ENCODE measurements at places on chromosomes 6 and 20. TPM values are rescaled to one million over a fixed set of nuclear protein-coding genes. Genes with fewer than 3 reads are reported as not detected.

DNA sequence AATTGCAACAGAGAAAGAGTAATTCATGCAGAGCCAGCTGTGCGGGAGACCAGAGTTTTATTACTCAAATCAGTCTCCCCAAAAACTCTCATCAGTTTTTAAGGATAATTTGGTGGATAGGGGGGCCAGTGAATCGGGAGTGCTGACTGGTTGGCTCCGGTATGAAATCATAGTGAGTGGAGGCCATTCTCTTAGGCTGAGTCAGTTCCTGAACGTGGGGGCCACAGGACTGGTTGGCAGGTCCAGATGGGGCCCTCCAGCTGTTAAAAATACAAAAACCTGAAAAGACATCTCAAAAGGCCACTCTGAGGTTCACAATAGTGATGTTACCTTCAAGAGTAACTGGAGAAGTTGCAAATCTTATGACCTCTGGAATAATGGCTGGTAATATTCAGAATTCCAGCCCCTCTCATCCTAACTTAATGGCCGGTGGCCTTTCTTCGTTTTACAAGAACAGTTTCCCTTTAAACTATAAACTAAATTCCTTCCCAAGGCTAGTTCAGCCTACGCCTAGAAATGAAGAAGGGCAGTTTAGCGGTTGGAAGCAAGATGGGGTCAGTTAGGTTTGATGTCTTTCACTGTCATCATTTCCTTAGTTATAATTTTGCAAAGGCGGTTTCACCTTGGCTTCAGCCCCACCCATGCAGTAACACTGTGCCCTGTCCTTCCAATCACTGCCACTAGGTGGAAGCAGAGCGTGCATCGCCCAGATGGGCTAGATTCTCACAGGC is 6.8 kb upstream of the MICA start:
- no peak overlapping the region for H3K4me3 ChIP-seq
- H3K27ac ChIP-seq: no peak overlapping the region
- peaks cover 5% of the 10 kb centered on the region for H3K36me3 ChIP-seq

GRCh38 chr6:63188828-63189227 is 22.4 kb upstream of the FKBP1C start:
- H3K36me3 ChIP-seq: no peaks in the 10 kb centered on the region
- H3K4me1 ChIP-seq: no peaks in the 10 kb centered on the region
- no peak overlapping the region for H3K4me3 ChIP-seq
- no peaks in the 10 kb centered on the region for H3K27me3 ChIP-seq
- no peak overlapping the region for H3K27ac ChIP-seq
- no peak for DNase-seq

GRCh38 chr6:20757761-20758160 is 223.5 kb downstream of the CDKAL1 start:
- H3K4me3 ChIP-seq: no peak overlapping the region
- no peak for DNase-seq
- H3K27me3 ChIP-seq: no peaks in the 10 kb centered on the region
- H3K27ac ChIP-seq: no peak overlapping the region
- H3K36me3 ChIP-seq: no peaks in the 10 kb centered on the region
- no peaks in the 10 kb centered on the region for H3K4me1 ChIP-seq

DNA sequence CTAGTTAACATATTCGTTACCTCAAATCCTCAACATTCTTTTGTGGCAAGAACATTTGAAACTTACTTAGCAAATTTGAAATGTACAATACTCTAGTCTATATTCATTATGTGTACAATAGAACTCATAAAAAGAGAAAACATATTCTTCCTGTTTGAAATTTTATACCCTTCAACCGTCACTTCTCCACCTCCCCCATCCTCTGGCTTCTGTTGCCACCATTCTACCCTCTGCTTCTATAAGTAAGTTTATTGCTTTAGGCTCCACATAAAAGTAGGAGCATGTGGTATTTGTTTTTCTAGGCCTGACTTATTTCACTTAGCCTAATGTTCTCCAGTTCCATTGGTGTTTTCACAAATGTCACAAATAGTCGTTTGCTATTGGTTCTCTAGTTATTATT is 205.3 kb downstream of the TENT5A start:
- H3K36me3 ChIP-seq: no peaks in the 10 kb centered on the region
- H3K4me3 ChIP-seq: no peak overlapping the region
- H3K27ac ChIP-seq: no peak overlapping the region
- no peaks in the 10 kb centered on the region for H3K4me1 ChIP-seq
- DNase-seq: no peak

DNA sequence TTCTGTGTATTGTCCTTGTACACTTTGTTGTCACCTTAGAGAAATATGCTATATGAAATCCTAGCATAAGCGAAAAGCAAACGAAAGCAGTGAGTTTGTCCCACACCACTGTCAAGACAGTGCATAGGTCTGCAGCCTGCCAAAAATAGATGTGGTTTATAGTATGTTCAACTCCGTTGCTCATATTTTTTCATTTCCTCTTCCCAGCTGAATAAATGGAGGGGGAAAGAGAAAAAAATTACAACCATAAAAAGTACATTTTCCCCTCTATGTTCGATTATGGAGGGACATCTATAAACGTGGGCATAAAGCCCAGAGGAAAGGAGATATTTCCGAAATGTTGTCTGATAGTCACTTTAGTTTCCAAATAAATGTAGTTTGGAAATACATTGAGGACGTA is 25.8 kb downstream of the PRL start:
- H3K36me3 ChIP-seq: no peaks in the 10 kb centered on the region
- no peak for DNase-seq
- no peak overlapping the region for H3K4me3 ChIP-seq
- H3K27me3 ChIP-seq: no peaks in the 10 kb centered on the region
- H3K4me1 ChIP-seq: no peaks in the 10 kb centered on the region

GRCh38 chr20:53299831-53300230 is 293.8 kb downstream of the ZNF217 start:
- H3K27ac ChIP-seq: no peak overlapping the region
- H3K27me3 ChIP-seq: no peaks in the 10 kb centered on the region
- no peaks in the 10 kb centered on the region for H3K36me3 ChIP-seq
- no peak overlapping the region for H3K4me3 ChIP-seq

DNA sequence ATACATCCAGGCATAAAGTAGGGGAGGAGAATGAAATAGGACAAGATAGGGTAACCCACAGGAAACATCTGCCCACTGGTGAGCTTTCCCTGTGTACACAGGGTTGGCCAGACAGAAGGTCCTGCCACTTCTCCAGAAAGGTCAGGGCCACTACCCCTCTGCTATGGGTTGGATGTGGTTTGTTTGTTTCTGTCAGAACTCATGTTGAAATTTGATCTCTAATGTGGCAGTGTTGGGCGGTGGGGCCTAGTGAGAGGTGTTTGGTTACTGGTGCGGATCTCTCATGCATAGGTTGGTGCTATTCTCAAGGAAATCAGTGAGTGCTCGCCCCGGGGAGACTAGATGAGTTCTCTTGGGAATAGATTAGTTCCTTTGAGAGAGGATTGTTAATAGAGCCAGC is 15.6 kb upstream of the MAS1 start:
- DNase-seq: no peak
- H3K4me3 ChIP-seq: no peak overlapping the region
- no peaks in the 10 kb centered on the region for H3K36me3 ChIP-seq
- no peaks in the 10 kb centered on the region for H3K27me3 ChIP-seq

- H3K4me1 ChIP-seq: peaks cover 4% of the 10 kb centered on the region
- no peaks in the 10 kb centered on the region for H3K27me3 ChIP-seq
- H3K27ac ChIP-seq: peak overlapping the region; percentile 37
- DNase-seq: no peak
These were observed 61.2 kb upstream of the TRAF3IP2 start for GRCh38 chr6:111666847-111667246.

DNA sequence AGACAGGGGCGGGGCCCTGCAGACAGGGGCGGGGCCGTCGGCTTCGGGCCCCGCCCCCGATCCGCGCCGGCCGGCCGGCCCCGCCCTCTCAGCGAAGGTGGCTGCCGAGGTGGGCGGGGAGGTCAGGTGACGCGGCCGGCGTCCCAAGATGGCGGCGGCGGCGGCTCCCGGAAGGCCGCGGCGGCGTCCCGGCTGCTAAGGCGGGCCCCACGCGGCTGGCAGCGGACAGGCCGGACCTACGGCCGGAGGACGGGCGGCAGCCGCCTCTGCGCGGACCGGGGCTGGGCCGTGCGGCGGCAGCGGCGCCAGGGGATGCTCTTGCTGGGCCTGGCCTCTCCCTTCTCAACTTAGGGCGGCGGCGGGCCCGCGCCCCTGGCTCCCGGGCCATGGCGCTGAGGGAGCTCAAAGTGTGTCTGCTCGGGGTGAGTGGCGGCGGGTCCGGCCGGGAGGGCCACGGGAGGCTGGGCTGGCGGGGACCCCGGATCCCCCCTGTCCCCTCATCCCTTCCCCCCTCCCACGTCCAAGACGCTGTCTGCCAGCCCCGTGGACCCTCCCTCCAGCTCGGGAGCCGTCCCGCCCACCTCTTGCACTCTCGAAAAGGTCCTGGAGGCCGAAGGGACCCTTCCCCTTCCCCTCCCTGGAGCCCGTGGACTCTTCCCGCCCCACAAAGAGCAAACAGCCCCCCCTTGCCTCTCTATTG is at the start of gene RAB22A:
RAB22A (plus strand) TSS at position 125 of the 700 bp plus-strand sequence; CDS start at position 387, 262 bp downstream.
- peak within 1 kb of the TSS; percentile 98 for H3K4me3 ChIP-seq
- peak; percentile 87 for DNase-seq
- H3K27me3 ChIP-seq: no peaks in the 10 kb centered on the region
- no peaks in the 10 kb centered on the region for H3K4me1 ChIP-seq

DNA sequence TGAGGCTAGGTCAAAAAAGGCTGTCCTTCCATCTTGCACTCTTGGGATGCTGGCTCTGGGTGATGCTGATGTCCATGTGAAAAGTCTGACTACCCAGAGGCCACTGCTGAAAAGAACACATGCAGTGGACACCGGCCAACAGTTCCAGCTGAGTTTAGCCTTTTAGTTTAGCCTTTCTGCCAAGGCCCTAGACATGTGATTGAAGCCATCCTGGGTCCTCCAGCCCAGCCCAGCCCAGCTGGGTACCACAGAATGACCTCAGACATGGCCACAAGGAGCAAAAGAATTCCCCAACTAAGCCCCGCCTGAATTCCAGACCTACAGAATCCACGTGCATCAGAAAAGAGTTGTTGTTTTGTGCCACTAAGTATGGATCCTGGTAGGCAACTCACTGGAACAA is 17.4 kb downstream of the PIGT start:
- H3K27ac ChIP-seq: no peak overlapping the region
- H3K4me1 ChIP-seq: no peaks in the 10 kb centered on the region
- H3K27me3 ChIP-seq: no peaks in the 10 kb centered on the region
- no peak for DNase-seq
- no peaks in the 10 kb centered on the region for H3K36me3 ChIP-seq
- no peak overlapping the region for H3K4me3 ChIP-seq

DNA sequence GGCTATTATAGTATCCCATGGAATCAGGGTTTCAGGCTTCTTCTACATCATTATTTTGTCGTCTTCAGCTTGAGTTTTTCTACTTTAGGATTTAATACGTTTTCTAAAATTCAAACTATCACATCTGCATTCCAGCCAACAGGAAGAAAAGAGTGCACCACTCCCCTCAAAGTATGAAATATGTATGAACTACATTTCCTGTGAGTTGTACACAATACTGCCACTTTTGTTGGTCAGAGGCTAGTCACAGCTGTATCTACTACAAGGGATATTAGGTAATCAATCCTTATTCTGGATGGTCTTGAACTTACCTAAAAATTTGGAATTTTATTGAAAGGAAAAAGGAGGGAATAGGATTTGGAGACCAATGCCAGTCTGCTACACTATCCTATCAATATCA is 235.6 kb upstream of the TBX18 start:
- no peak for DNase-seq
- H3K4me1 ChIP-seq: no peaks in the 10 kb centered on the region
- H3K27me3 ChIP-seq: no peaks in the 10 kb centered on the region

- H3K4me1 ChIP-seq: peaks cover under 1% of the 10 kb centered on the region
- H3K27me3 ChIP-seq: no peaks in the 10 kb centered on the region
- no peak for DNase-seq
- no peak overlapping the region for H3K4me3 ChIP-seq
These were observed 54.0 kb upstream of the CCN2 start for GRCh38 chr6:132005178-132005577.

- H3K27ac ChIP-seq: no peak overlapping the region
- H3K36me3 ChIP-seq: no peaks in the 10 kb centered on the region
These were observed 2.3 kb upstream of the SNRNP48 start for GRCh38 chr6:7587631-7588100.

DNA sequence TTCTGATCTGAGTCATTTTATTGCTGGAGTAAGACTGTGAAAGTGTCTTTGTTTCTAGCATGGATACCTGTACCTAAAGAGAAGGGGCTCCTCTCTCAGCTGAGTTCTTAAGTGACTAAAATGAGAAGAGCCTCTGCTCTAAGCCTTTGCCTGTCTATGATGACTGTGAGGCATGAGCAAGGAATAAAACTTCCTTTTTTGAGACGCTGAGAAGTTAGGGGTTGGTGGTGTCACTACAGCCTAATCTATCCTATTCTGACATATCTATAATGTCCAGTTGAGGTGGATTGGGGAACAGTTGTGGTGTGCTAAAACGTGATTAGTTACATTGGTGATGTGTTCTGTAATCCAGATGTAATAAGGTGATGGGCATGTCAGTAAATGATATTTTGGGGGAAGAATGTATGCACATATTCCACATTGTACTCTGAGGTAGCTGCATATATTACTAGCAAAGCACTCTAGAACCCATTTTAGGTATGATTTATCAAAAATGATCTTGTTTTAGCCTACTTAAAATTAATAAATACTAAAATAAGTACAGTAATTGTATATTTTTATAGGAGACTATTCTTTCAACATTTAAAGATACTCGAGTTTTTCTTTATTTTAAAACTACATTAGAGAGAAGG is 18.1 kb downstream of the ADGRB3 start:
- no peaks in the 10 kb centered on the region for H3K27me3 ChIP-seq
- no peak for DNase-seq
- no peak overlapping the region for H3K27ac ChIP-seq

TSPO2 gene
- total RNA-seq: not detected

ELOVL4 gene
- 3.3 TPM for total RNA-seq

FAM120B gene
- 30.2 TPM for total RNA-seq

THBS2 gene
- total RNA-seq: 1,026 TPM

TGM6 gene
- total RNA-seq: not detected

GATA5 gene
- 0.16 TPM for total RNA-seq

Data from aorta (tissue), 5 donors.